Aorta (tissue), 5 donors: ENCODE measurements at places on chromosomes 16 and 17.

DNA sequence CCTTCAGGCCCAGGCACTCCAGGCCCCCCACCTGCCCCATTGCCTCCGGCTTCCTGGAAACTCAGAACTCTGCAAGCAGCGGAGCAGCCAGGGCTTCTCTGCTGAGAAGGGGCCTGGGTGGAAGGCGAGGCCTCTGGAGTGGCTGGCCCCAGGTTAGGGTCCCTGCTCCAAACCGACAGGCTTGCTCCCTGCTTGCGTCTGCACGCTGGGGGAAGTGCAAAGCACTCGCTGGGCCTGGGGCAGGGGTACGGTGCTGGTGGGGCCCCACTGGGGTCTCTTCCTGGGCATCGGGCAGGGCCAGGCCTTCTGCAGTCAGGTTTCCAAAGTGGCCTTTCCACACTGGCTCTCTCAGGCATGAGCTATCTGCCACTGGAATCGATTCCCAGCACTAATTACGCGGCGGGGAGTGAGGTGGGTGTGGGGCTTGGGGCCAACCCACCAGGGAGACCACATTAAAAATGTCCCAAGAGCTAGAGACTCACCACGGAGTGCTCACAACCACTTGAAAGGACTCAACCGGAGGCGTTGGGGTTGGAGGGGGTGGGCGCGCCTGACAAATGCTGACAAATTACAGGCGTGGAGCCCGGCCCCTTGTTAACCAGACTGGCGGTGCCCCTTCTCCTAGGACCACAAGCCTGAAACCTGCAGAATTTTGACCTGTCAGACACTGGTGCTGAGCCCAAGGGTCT lies 17.9 kb downstream of the FAM83G start:
- DNase-seq = no peak

DNA sequence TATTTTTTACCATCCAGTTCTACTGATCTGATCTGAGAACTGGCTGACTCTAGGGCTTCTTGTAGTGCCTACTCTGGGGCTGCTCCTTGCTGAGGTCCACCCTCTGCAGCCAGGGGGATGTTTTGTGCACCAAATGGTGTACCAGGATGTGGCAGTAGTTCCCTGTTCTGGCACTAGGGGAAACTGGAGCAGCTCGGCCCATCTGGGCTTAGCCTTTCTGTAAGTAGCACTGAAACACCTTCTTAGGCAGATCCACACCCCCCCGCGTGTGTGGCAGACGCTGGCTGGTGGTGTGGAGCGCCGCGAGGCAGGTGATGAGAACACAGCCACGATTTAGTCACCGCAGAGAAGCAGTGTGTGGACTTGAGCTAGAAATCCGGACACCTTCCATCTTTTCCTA lies 17.0 kb downstream of the DUSP14 start:
- no peak for DNase-seq

DNA sequence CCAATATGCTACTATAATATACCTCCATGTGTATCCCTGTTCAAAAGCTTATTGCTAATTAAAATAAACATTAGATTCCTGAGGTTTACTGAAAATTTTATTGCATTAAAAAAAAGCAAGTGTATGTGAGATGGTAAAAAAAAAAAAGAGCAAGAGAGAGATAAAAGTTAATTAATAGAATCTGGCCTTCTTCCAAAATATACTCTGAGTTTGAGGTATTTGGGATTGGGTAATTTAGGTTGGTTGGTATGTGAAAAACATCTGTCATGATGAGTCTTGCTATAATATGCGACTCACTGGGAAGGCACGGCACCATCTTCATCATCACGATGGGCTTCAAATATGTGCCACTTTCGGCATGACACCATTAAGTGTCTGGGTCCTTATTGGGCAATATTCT lies 711.1 kb upstream of the SOX9 start:
- no peak for DNase-seq

- no peak for DNase-seq
These were observed 10.3 kb downstream of the TNRC6C start for GRCh38 chr17:77968788-77969187.

DNA sequence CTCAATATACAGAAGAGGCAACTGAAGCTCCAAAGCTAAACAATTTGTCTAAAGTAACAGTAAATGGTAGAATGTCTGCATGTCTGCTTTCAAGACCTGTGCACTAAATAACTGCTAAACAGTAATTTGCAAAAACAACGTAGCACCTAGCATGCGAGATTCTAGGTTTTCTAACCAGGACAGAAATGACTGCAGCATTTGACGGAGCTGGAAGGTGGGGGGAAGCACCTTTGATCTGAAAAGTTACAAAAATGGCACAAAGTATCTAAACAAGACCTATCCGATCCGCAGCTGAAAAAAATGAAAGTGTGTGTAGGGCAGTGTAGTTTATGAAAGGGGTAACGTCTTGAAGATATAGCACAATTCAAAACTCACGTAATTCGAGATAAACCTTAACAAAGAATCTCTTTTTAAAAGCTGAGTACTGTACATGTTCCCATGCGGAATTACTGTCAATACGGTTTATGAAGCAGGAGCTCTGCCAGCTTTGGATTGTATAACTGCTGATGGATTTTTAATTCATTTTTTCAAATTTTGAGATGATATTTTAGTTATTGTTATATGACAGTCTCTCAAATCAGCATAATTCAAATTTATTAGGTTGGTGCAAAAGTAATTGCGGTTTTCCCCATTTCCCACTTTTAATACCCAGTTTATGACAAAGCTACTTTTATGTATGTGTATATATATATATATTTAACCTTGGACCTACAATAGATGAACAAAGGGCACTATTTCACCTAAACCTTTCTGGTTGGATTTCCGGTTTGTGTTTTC lies 1.2 kb upstream of the WIPI1 start:
- DNase-seq = no peak

DNA sequence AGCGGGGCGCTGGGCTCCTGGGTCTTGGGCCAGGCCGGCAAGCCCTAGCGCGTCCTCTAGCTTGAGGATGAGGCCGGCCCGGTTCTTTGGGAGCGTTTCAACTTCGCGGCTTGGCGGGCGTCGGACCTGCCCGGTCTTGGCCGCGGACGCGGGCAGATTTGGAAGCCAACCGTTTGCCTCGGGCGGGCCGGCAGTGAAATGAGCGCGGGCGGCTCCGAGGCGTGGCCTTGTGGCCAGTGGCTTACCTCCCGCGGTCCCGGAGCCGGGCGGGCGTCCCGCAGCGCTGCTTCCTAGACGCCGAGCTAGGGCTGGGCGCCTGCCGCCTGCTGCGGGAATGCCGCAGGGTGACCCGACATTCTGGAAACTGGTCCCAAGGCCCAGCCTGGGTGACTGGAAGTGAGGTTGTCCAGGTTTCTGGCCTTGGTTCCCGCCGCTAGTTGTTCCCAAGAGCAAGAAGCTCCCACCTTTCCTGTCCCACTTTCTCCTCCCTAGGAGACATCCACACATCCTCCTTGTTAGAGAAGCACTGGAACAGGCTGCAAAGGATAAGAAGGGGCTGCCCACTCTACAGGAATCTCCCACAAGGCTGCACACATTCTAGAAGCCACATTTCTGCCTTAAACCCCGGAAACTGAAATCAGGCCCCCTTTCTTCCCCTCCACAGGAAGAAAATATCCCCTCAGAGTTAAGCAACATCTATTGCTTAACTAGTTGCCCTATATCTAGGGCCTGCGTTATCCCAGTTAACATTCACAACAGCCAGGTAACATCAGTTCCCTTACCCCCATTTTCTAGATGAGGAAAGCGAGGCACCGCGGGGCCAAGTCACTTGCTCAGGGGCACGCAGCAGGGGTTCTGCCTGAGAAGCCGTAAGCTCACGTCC lies 4.5 kb upstream of the CBX8 start:
- no peak for DNase-seq

DNA sequence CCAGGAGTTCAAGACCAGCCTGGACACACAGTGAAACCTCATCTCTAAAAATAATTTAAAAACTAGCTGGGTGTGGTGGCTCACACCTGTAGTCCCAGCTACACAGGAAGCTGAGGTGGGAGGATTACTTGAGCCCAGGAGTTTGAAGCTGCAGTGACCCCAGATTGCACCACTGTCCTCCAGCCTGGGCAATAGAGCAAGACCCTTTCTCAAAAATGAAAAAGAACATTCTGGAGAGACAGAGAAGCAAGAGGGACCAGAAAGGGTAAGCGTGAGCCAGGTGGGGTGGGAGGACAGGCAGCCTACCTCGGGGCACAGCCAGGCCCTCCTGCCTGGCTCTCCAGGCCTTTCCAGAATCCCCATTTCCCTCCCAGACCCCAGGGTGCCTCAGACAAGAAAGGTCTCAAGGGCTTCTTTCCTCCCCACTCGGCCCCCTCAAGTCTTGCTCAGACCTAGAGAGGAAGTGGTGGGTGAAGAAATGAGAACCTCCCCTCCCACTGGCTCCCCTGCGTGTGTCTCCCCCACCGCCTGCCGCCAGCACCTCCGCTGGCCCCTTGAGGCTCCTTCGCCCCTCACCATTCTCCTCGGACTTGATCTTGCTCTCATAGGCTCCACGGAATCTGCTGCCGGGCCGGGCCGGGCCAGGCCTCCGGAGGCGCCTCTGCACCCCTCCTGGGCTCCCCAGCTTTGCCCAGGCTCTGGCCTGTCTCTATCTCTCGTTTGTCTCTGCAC lies 503 bp downstream of the C16orf54 start:
- DNase-seq = peak; percentile 46

DNA sequence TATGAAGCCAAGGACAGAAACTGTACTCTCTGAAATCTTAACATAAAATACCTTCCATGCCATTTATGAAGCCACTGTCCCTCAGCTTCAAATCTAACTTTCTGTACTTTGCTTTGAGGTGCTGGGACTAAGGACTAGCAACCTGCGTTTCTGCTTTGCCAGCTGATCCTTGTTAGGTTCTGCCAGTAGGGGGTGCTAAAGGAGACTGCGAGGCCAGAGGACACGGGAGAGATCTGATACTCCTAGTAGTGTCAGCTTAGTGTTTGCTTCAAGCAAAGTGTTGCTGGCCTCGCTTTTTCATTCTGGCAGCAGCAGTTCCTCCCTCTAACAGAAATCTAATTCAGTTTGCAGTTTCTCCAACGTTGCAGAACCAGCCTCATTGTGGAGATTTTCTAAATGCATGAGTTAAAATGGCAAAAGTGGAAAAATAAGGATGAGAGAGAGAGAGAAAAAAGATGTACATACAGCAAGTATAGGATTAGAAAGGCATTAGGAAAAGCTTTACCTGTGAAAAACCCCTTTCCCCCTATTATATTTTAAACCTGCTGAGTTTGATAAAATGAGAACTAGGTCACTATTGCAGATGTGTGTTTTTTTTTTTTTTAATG lies 297.5 kb downstream of the CA10 start:
- DNase-seq = no peak

DNA sequence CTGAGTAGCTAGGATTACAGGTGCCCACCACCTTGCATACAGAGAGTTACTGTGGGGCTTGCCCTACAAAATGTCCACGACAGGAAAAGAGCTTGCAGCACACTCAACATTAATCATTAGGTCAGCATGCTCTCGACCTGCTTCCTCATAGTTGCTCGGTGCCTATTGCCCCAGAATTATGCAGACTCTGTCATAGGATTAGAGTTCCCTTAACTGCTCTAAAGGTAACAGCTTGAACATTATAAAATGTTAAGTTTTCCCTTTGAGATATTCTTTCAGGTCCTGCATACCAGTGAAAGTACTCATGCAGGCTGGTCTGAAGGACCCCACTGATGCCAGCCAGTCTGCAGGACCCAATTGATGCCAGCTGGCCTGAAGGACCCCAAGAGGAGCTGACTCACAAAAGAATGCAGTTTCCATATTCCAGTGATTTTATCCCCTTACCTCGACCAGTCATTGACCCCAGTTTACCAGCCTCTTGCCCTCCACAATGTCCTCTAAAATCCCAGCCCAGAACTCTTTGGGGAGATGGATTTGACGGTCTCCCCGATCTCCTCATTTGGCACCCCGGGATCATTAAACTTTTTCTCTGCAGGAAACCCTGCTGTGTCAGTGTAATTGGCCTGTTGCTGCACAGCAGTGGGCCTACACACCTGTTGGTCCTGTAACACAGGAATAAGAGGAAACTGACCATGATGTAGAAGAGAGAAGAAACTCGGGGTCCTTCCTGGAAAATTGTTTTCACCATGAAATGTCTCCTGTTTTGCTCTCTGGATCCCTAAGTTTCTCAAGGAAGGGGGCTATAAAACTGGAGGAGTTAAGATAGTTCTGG lies 10.6 kb downstream of the ICAM2 start:
- DNase-seq = no peak

DNA sequence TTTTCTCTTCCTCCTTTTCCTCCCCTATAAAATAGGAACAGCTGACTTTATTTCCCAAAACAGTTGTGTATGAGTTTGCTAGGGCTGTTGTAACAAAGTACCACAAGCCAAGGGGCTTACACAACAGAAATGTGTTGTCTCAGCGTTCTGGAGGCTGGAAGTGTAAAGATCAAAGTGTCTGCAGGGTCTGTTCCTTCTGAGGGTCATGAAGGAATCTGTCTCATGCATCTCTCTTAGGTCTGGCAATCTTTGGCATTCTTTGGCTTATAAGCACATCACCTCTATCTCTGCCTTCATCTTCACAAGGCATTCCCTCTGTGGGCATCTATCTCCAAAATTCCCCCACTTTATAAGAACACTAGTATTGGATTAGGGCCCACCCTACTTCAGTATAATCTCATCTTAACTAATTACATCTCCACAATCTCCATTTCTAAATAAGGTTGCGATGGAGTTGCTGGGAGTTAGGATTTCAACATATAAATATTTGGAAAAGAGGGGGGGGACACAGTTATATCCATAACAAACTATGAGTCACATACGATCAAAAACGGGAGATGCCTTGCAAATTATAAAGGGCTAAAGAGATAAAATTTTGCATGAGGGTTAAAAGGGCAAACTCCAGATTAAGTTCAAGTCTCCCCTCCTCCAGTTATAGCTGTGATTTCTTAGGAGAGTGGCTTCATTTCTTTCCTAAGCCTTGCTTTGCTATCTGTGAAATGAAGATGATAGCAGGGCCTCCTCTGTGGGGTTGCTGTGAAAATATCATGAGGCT lies 109.7 kb downstream of the VAT1L start:
- DNase-seq = no peak

DNA sequence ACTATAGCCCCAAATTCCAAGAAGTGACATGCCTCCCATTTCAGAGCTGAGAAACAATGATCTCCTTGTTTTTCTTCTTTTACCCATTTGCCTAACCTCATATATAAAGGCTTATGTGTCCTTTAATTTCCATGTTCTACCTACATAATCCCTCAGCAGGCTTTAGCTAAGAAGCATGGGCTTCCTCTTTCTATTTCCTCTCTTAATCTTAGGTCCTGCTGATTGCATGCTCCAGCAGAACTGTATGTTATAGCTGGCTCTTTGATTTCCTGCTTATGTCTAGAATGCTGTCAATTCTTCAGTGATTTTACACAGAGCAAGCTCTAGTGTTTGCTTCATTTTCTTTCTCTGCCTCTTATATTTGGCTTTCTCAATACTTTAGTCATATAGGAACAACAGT lies 151.7 kb upstream of the COX10 start:
- no peak for DNase-seq

GRCh38 chr16:30499284-30499683 lies 26.7 kb downstream of the ITGAL start:
- DNase-seq = no peak

GRCh38 chr16:5972747-5973146 lies 875.2 kb upstream of the EEF2KMT start:
- no peak for DNase-seq

GRCh38 chr16:56614549-56614991 lies 6.2 kb downstream of the MT2A start:
- no peak for DNase-seq
